Ovary (tissue), 10 donors: ENCODE measurements at places on chromosomes 6 and 20. TPM values are rescaled to one million over a fixed set of nuclear protein-coding genes. Genes with fewer than 3 reads are reported as not detected.

DNA sequence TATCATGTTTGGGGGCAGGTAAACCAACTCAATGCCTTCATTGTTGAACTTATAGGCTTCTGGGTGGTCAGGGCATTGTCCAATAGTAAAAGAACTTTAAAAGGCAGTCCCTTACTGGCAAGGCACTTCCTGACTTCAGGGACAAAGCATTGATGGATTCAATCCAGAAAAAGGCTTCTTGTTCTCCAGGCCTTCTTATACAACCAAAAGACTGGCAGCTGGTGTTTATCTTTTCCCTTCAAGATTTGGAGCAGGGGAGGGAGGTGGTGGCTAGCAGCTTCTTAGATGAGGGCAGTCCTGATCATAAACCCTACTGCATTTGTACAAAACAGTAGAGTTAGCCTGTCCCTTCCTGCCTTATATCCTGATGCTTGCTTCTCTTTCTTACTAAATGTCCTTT, 57.5 kb downstream of the NCOA3 start:
- no peak for DNase-seq
- H3K27me3 ChIP-seq: no peaks in the 10 kb centered on the region

GRCh38 chr6:46281110-46281509, 110.3 kb upstream of the ENPP5 start:
- no peaks in the 10 kb centered on the region for H3K27me3 ChIP-seq
- H3K4me1 ChIP-seq: no peaks in the 10 kb centered on the region
- no peak overlapping the region for H3K4me3 ChIP-seq

- no peaks in the 10 kb centered on the region for H3K27me3 ChIP-seq
- H3K4me3 ChIP-seq: peak overlapping the region; percentile 32
- no peak overlapping the region for H3K27ac ChIP-seq
- no peaks in the 10 kb centered on the region for H3K36me3 ChIP-seq
- H3K4me1 ChIP-seq: peaks cover 2% of the 10 kb centered on the region
Observed at GRCh38 chr6:27251112-27251605, 3.7 kb downstream of the PRSS16 start.

Gene DNAH8
- total RNA-seq: 0.08 TPM
